Activated CD4-positive, alpha-beta memory T cell treated with anti-CD3 and anti-CD28 coated beads, Interleukin-2, amount 10 ng/mL, durations not matched to agents 7 days and 5 days (primary cell): ENCODE measurements at places on chromosomes 5 and 9. TPM values are rescaled to one million over a fixed set of nuclear protein-coding genes. Genes with fewer than 3 reads are reported as not detected.

DNA sequence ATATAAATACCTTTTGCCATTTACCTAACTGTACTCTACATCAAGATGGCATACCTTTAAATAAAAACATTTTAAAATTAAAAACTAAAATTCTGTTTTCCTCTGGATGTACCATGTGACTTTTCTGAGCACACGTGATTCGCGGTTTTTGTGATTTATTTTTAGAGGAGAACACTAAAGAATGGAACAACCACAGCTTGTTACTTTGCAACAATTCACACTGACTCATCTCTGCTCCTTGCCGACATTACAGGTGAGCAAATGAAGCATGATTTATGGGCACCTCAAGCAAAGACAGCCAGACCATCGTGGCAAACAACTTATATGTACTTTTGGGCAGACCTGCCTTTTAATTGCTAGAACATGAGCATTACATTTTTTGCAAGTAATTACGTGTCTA lies 61.3 kb downstream of the GDA start:
- no peaks in the 10 kb centered on the region for H3K4me1 ChIP-seq
- H3K4me3 ChIP-seq: no peak overlapping the region
- peaks cover 18% of the 10 kb centered on the region for H3K27me3 ChIP-seq
- H3K36me3 ChIP-seq: no peaks in the 10 kb centered on the region
- no peak for DNase-seq

DNA sequence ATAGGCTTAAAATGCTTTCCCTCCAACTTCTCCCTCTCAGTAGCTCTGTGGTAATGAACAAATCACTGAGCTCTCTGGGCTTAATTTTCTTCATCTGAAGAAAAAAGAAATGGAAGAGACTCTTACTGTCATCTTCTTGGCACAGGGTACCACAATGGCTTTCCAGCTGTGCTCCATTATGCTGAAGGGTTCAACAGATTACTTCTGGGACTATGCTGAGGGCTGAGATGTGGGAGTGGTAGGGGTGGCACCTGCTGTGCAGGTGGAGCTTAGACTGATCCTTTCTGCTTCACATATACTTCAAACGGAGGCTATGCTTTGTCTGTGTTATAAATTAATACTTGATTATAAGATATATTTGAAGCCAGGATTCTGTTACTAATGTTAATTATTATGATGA lies 840.2 kb upstream of the C9orf72 start:
- no peak overlapping the region for H3K27ac ChIP-seq
- H3K36me3 ChIP-seq: no peaks in the 10 kb centered on the region
- no peak for DNase-seq
- no peaks in the 10 kb centered on the region for H3K27me3 ChIP-seq
- H3K4me3 ChIP-seq: no peak overlapping the region

Gene SLC36A2
- total RNA-seq: not detected

Gene SLC6A18
- not detected for total RNA-seq

GRCh38 chr5:42930934-42931333 lies 109.2 kb downstream of the ANXA2R start:
- peaks cover 11% of the 10 kb centered on the region for H3K27me3 ChIP-seq
- no peaks in the 10 kb centered on the region for H3K4me1 ChIP-seq
- no peak for DNase-seq
- H3K36me3 ChIP-seq: peaks cover under 1% of the 10 kb centered on the region
- no peak overlapping the region for H3K4me3 ChIP-seq
- H3K27ac ChIP-seq: no peak overlapping the region

DNA sequence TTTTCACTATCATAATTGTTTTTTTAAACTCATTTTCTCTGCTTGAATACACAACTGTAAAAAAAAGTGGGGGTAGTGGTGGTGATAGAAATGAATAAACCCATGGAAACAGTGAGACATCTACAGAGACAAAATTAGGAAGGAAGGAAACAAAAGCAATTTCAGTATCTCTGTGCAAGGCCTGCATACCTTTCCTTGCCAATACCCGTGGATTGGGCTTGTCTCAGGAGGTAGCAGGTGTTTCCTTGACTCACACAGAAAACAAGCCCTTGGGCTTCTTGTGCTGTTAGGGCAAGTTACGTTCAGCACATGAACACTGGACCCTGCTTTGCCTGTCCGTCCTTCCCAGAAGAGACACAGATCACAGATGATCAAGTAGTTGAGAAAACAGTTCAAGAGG lies 372.2 kb downstream of the ZSWIM6 start:
- peaks cover 1% of the 10 kb centered on the region for H3K27me3 ChIP-seq
- no peaks in the 10 kb centered on the region for H3K36me3 ChIP-seq
- no peak overlapping the region for H3K4me3 ChIP-seq

- H3K4me1 ChIP-seq: peaks cover 33% of the 10 kb centered on the region
- H3K36me3 ChIP-seq: peaks cover 12% of the 10 kb centered on the region
- no peak for DNase-seq
- H3K4me3 ChIP-seq: peak overlapping the region; percentile 34
- no peaks in the 10 kb centered on the region for H3K27me3 ChIP-seq
Observed at GRCh38 chr5:111514087-111514486, 1.8 kb upstream of the STARD4 start.

DNA sequence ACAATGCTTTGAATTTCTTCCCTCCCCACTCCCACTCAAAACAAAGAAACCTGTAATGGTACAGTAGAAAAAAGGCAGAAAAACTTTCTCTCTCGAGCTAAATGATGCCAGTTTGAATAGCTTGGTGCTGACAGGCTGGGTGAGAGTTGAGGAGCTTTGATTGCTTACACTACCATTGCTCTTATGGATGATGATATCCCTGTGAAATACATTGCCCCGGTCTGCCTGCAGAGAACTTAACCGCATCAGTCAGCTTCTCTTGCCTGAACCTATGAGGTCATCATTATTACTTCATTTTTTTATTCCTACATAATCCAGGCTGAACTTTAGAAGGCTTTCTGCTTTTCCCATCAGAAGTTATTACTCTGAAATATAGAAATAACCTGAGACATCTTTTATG lies 69.3 kb downstream of the ISL1 start:
- H3K4me3 ChIP-seq: no peak overlapping the region
- H3K27me3 ChIP-seq: no peaks in the 10 kb centered on the region
- no peaks in the 10 kb centered on the region for H3K36me3 ChIP-seq
- no peak for DNase-seq
- no peaks in the 10 kb centered on the region for H3K4me1 ChIP-seq
- H3K27ac ChIP-seq: no peak overlapping the region

DNA sequence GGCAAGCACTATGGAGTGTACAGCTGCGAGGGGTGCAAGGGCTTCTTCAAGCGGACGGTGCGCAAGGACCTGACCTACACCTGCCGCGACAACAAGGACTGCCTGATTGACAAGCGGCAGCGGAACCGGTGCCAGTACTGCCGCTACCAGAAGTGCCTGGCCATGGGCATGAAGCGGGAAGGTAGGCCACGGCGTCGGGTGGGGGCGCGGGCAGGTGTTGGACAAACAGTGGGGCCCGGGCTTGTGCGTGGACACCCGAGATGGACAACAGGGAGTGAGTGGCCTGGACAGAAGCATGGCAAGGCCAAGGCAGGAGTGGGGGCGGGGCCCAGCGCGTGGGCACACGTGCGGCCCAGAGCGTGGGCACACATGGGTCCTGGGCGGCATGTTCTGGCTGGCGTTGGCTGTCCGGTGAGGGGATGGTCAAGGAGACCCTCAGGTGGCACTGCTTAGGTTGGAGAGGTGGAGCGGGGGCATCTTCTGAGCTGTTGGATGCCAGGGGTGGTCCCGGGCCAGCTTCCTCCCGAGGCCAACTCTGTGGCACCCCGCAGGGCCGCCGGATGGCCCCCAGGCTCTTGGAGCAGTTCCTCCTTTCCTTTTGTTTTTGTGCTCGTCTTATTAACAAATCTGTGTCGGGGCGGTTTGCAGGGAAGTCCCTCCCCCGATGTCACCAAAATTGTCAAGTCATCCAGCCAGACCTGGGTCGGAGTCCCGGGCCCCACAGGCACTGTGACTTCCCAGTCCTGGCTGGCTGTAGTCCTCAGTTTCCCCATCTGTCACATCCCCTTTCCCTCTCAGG lies 82.9 kb downstream of the RXRA start:
- H3K36me3 ChIP-seq: no peaks in the 10 kb centered on the region
- no peak for DNase-seq
- peaks cover 3% of the 10 kb centered on the region for H3K27me3 ChIP-seq

- no peaks in the 10 kb centered on the region for H3K4me1 ChIP-seq
- H3K27ac ChIP-seq: no peak overlapping the region
- no peaks in the 10 kb centered on the region for H3K27me3 ChIP-seq
- no peaks in the 10 kb centered on the region for H3K36me3 ChIP-seq
Observed at GRCh38 chr5:12102151-12102550, 197.9 kb upstream of the CTNND2 start.

DNA sequence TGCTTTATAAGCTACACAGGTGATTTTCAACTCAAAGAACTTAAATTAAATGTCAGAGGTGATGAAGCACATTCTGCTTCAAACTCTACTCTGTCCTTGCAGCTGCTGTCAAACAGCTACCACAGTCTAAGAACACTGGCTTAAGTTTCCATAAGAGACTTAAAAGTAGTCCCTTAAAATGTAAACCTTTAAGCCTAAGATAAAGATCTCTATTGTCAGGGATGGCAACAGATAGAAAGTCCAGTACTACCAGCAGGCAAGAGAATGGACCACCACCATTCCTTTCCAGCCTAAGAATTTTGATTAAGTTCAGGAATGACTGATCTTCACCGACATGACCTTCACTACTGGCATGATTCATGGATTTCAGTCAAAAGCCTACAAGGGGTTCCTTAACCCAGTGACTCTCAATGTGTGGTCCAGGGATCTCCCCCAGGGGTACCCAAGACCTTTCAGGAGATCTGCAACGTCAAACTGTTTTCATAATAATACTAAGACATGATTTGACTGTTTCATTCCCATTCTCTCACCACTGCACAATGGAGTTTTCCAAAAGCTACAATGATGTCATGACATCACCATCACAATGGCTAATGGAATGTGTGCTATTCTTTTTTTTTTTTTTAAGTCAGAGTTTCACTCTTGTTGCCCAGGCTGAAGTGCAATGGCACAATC lies 41.1 kb upstream of the PLPP6 start:
- H3K4me3 ChIP-seq: no peak overlapping the region
- H3K4me1 ChIP-seq: peaks cover 24% of the 10 kb centered on the region
- DNase-seq: no peak
- H3K27me3 ChIP-seq: peaks cover 1% of the 10 kb centered on the region
- H3K27ac ChIP-seq: no peak overlapping the region
- peaks cover 9% of the 10 kb centered on the region for H3K36me3 ChIP-seq

Gene CLTB
- total RNA-seq: 57.2 TPM

DNA sequence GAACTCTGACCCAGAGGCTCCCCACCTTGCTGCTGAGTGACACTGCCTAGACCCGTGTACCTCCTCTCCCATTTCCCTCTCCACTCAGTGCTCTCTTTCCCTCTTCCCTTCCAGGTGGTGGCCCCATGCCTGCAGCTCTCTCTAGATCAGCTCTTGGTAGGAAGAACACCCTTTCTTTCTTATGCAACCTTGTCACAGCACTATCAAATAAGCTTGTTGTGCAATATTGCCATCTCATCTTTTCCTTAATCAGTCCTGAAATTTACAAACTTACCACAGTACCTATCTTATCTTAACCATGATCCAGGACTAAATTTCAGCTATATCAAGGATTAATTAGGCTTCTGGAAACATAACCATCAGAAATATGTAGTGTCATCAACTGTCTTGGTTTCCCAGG lies 88.6 kb downstream of the ZFAND5 start:
- H3K27ac ChIP-seq: no peak overlapping the region
- H3K4me3 ChIP-seq: no peak overlapping the region
- no peaks in the 10 kb centered on the region for H3K36me3 ChIP-seq
- no peak for DNase-seq

GRCh38 chr5:153655201-153655510 lies 164.7 kb downstream of the GRIA1 start:
- DNase-seq: no peak
- no peak overlapping the region for H3K4me3 ChIP-seq
- no peaks in the 10 kb centered on the region for H3K27me3 ChIP-seq
- H3K4me1 ChIP-seq: no peaks in the 10 kb centered on the region
- no peaks in the 10 kb centered on the region for H3K36me3 ChIP-seq

DNA sequence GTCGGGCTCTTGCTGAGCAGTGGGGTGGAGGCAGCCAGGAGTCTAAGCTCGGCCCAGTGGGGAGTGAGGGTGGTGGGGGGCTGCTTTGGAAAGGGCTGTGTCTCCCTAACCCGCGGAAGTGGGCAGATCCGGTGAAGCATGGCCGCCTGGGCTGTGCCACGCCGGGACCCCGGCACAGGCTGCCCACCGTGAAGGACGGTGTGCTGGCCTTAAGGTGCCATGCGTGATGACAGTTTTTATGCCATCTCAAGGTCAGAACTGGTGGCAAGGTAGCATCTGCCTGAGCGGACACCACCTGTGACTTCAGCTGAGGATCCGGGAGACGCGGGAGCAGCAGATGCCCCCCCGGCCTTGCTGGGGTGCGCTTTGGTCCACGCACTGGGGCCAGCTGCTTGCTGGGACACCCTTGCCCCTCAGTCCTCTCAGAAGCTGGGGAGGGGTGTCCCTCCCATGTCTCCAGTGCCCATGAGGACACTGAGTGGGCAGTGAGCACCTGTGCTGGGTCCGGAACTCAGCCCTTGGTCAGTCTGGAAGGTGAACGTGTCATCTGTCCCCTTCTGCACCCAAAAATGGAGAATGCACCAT lies 53.9 kb downstream of the AHRR start:
- H3K4me1 ChIP-seq: peaks cover 79% of the 10 kb centered on the region
- peak overlapping the region; percentile 90 for H3K27ac ChIP-seq
- H3K36me3 ChIP-seq: peaks cover 24% of the 10 kb centered on the region
- no peaks in the 10 kb centered on the region for H3K27me3 ChIP-seq

Gene HABP4
- total RNA-seq: 13.1 TPM

DNA sequence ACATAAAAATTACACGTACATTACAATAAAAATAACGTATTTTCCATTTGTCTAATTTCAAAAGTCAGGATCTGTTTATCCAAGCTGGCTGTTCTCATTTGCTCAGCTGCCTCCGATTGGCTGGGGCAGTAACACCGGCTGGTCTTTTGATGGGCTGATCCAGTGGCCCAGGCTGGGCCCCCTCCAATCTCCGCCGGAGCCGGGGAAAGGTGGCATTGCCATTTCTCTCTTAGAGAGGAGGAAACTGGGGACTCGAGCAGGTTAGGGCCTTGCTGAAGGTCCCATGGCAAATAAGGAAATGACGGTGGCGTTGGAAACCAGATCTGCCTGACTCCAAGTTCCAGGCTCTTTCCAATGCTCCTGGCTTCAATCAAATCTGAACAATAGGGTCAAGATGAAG lies 6.6 kb downstream of the CPLX2 start:
- no peak for DNase-seq
- H3K27me3 ChIP-seq: peaks cover 55% of the 10 kb centered on the region
- no peak overlapping the region for H3K4me3 ChIP-seq
- H3K36me3 ChIP-seq: no peaks in the 10 kb centered on the region

Gene TMEM141
- 42.9 TPM for total RNA-seq
